ENCODE measurements at places on chromosomes 7 and 10. TPM values are rescaled to one million over a fixed set of nuclear protein-coding genes. Genes with fewer than 3 reads are reported as not detected.

CUZD1 gene
- total RNA-seq, result 0.49 TPM

PRKAG2 gene
- 59.5 TPM for total RNA-seq

DNAH11 gene
- total RNA-seq, result 1.5 TPM

RBP3 gene
- not detected for total RNA-seq

SEMA3C gene
- total RNA-seq, result 70.9 TPM

ABCF2 gene
- total RNA-seq, result 30.9 TPM

IDI2 gene
- not detected for total RNA-seq

EPHA1 gene
- not detected for total RNA-seq

NRP1 gene
- 115 TPM for total RNA-seq

SP4 gene
- 7.3 TPM for total RNA-seq

All from subcutaneous adipose tissue (tissue), 4 donors.